Activated CD8-positive, alpha-beta memory T cell treated with anti-CD3 and anti-CD28 coated beads for 4 hours (primary cell): ENCODE measurements at places on chromosomes 2 and 18.

- DNase-seq = no peak
These were observed 39.3 kb upstream of the DSG1 start for GRCh38 chr18:31278609-31279071.

DNA sequence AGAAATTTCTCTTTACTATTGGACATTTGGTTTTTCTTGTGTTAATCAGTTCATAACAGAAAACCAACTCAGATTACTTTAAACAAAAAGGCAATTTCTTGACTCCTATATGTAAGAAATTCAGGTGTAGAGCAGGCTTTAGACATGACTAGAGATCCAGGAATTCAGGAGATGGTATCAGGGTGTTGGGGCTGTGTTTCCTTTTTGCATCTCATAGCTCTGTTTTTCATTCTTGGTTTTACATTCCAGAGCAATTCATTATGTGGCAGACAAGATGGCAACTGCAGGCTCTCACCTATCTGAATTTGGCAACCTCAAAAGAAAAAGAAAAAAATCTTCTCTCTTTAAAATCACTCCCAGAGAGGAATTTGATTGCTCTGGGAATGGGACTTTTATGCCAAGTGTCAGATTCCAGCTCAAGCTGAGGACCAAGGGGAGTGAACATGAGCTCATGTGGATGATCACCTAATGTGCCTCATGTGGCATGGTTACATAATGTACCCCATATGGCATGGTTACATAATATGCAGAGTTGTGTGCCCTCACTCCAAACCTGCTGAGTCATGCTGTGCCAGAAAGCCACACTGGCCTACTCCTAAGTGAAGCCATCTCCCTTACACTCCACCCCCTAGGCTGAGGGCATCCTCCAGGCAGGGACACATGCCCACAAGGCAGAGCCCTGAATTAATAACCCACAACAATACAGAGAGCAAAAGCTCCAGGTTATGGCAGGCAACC, 282.7 kb downstream of the MBD2 start:
- no peak for DNase-seq

DNA sequence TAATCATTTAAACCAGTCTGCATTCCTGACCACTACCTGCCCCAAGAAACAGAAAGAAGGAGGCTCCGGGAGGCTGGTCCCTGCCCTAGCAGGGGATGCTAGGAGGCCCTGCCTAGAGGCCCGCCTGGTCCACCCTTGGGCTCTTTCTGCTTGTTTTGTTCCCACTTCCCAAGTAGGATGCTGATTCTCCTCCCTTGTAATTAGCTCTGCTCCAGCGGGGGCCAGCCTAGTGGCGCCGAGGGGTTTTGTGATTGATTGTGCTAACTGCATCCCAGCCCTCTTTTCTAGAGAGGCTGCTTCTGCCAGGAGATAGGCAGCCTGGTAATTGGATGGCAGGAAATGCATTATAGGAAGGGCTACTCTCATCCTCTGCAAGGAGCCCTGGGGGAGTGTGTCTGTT, 220.0 kb downstream of the LOXHD1 start:
- DNase-seq = no peak

DNA sequence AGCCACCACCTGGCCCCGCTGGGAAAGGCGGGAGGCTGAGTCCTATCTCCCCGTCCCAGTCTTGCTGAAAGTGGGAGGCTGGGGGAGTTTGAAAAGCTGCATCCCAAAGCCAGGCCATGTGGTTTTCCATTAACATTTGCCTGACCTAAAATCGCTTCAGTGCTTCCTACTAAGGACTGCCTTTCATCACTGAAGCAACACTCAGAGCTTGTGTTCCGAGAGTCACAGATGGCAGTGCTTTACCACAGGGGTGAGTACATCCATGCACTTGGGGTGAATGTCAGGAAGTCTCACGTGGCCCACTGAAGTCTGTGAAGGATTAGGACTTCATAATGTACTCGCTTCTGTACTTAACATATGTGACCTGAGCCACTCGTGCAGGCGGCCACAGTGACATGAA, 43.3 kb downstream of the PXDN start:
- DNase-seq = no peak

- DNase-seq = no peak
These were observed 5.8 kb upstream of the ONECUT2 start for GRCh38 chr18:57429167-57430078.

DNA sequence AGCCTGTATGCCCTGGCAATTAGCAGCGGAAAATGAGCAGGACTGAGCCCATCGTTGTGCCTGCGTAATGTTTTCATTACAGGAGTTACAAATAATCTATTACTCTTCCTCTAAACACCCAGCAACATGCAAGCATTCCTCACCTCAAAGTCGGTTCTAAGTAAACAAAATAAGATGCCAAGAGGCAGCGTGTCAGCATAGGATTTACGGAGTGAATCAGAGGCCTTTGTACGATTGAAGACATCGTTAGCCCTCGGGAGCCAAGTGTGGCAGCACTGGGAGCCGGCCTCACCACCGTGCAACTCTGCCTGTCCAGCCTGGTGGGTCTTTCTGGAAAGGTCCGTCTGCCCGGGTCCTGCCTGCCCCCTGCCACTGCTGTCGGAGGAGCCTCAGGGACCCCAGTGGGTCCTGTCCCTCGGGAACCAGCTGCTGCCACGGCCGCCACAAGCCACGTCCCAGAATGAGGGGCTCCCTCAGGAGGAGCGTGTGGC, 80.1 kb upstream of the CTDP1 start:
- DNase-seq = no peak

DNA sequence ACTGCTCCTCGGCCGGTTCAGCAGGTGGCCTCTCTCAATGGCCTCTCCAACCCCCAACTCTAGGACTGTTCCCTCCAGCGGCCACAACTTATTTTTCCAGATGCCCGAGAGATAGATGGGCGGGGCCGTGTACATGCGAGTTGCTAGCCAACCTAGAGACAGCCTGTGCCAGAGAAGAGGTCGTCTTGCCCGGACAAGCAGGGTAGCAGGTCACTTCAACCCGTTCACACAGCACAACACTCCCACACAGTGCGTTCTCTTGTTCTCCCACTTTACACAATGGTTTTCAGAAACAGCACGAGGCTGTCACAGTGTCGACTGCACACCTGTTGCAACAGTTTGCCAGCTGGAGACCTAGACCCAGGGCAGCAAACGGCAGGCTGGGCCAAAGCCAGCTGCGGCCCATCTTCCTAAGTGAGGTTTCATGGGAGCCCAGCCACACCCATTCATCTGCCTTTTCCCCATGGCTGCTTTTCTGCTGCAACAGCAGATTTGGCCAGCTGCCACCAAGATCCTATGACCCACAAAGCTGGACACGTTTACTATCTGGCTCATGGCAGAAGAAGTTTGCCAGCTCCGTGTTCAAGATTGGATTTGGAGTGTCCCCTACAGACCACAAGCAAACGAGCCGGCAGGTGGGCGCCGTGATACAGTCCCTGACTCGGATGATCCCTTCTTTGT, 7.3 kb upstream of the PRLH start:
- no peak for DNase-seq

- DNase-seq = no peak
These were observed 73.9 kb downstream of the NEDD4L start for GRCh38 chr18:58117786-58118403.

DNA sequence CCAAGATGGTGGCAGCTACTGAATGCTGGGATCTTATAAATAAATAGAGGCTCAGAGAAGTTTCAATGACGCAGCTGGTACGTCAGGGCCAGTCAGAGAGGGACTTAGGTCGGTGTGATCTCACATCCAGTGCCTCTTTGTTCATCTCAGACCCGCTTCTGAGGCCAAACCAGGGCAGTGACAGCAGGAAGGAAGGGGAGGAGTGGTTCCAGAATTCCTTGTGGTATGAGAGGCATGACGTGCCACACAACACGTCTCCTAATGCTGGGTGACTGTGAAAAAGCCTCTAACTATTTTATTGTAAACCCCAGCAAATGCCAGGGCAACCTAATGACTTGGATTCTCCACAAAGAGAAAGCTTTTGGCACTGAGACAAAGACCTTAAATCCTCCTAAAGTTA, 423.3 kb downstream of the LPIN1 start:
- no peak for DNase-seq

DNA sequence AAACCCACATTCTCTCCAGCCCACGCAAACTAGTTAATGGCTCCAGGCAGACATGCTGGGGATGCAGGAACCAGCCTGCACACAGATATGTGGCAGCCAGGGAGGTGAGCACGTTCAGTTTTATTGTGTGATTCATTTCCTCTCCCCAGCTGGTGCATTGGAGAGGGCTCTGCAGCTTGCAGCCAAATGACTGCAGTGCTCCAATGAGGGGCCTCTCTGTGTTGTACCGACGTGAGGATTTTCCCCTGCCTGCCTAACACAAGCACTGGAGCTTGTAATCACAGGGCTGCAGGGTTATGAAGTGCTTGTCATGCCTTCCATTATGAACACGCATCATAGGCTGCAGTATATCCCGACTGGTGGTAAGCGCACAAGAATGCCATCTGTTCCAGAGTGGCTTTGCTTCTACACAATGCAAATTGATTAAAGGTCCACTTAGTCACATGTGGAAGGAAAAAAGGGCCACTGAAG, 92.3 kb upstream of the THUMPD2 start:
- DNase-seq = no peak

DNA sequence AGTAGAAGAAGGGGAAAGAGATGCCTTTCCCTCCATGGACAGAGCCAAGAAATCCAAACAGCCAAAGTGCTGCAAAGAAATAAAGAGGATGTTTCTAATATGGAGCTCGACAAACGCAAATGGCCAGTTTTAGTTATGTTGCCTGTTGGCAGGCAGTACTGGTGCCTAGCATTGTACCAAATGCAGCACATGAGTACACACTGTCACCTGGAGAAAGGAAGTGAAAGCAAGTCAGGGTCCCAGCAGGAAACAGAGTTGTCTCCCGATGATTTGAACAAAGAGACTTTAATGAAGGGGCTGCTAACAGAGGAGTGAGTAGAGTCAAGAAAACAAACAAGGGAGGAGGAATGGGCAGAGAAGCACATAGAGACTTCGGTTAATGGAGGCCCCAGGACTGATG, 623.0 kb downstream of the BCL11A start:
- no peak for DNase-seq

DNA sequence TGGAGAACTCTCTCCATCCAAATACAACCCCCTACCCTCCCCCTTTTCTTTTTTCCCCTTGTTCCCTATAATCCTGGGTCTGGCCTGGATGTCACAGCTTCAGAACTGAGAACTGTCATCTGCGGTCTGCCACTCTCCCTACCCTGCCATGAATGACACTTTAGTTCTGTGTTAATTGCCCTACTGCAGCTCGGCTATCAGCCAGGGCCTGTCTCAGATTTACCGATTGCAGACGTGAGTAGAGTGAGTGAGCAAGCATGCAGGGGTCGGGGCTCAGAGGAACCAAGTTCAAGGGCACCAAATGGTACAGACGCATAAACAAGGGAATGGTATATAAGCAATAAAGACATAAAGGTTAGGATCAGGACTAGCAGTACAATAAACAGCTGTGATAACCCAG, 967.8 kb downstream of the BCL11A start:
- no peak for DNase-seq

- DNase-seq = no peak
These were observed 36.5 kb downstream of the TGIF1 start for GRCh38 chr18:3486512-3486911.

GRCh38 chr18:69958422-69958821, 10.7 kb upstream of the CD226 start:
- no peak for DNase-seq

- peak; percentile 25 for DNase-seq
These were observed 882 bp downstream of the ZBTB14 start for GRCh38 chr18:5294457-5295230.

DNA sequence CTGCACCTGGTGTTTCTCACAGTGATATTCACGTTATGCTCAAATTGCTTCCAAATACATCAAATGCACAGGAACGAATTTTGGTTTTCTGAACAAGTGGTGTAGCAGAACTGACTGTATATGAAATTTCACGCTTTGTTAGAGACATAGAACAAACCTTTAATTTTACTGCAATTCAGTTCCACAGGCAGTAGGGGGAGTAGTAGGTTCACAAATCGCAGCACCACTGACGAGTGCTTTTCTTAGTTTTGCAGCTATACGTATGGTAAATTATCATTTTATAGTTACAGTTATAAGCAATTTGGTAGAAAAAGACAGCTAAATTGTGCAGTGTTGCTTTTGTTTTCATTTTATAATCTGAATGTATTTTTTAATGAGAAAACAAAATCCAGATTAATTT, 113.3 kb downstream of the KIAA1328 start:
- DNase-seq = no peak

DNA sequence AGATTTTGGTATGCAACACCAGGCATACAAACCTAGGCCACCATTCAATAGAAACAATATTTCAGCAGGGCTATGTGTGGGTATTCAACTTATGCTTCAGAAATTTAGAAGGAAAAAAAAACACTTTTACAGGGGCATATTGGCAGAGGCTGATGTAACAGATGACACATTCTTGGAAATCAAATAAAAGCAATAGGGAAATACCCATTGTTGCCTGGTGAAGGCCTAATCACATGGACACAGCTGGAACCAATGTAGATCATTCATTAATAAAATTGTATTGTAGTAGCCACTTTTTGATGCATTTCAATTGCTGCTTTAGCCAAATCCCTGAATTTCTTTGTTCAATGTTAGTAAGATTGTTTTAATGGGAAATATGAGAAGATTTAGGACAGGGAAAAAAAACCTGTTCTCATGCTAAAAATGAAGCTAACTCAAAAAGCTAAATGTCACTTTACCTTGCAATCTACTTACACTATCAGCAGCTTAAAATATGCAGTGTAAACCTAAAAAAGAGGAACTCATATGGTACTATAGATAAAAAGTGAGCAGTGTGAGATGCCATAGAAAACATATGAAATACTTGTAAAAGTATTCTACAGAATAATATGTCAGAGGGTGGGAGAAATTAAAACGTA, 289.4 kb downstream of the ZEB2 start:
- DNase-seq = no peak

DNA sequence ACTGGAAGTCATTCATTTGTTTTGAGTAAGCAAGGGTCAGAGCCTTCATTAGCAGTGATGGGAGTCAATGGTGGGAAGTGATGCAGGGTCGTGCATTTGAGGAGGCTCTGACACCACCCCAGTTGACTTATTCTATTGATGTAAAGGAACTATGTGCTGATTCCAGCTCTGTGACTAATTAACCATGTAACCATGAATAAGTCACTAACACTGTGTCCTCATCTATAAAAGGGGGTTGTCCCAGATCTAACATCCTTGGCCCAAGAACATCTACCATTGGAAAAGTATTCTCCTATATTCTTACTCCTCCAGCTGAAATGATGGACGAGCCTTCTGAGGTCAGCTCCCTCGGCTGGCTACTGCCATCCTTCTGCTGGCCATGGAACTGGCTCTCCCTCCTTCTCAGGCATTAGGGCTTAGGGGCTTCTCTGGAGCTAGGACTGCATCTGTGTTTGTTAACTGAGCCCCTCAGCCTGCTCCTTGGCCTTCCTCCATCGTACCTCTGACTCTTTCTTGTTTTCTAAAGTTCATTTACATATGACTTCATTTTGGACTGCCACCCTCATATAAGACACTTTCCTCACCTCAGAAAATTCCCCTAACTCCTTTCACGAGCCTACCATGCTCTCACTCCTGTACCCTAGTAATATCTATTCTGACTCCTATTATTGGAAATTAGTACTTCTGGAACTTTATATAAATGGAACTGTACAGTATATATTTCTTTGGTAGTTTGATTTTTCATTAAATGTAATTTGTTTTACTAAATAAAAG, 115.5 kb downstream of the KCTD1 start:
- DNase-seq = no peak
